ENCODE measurements at places on chromosomes 16 and 17. TPM values are rescaled to one million over a fixed set of nuclear protein-coding genes. Genes with fewer than 3 reads are reported as not detected.

The ASPHD1 gene
- total RNA-seq = 0.07 TPM

The CTRB2 gene
- not detected for total RNA-seq

The KRT15 gene
- total RNA-seq = 18.9 TPM

The ERAL1 gene
- 80.0 TPM for total RNA-seq

The NUDT16L1 gene
- 30.3 TPM for total RNA-seq

The NPIPA1 gene
- 5.9 TPM for total RNA-seq

The MYH8 gene
- not detected for total RNA-seq

The SLC6A2 gene
- total RNA-seq = not detected

The ASPA gene
- total RNA-seq = not detected

The ABCC6 gene
- total RNA-seq = not detected

The RGS9 gene
- 0.33 TPM for total RNA-seq

The CD300E gene
- total RNA-seq = not detected

The PRSS21 gene
- 1.2 TPM for total RNA-seq

The RPAIN gene
- total RNA-seq = 40.4 TPM

The UTS2R gene
- total RNA-seq = not detected

The CASKIN2 gene
- 32.8 TPM for total RNA-seq

The CDH11 gene
- 12.1 TPM for total RNA-seq

The G6PC1 gene
- total RNA-seq = not detected

The ABCA9 gene
- 0.64 TPM for total RNA-seq

The TMC7 gene
- total RNA-seq = 1.5 TPM

The SHISA6 gene
- total RNA-seq = not detected

The CACNG4 gene
- total RNA-seq = not detected

The ALOX12 gene
- total RNA-seq = not detected

The RFFL gene
- 14.9 TPM for total RNA-seq

The CES5A gene
- not detected for total RNA-seq

The PABPN1L gene
- total RNA-seq = not detected

The FAM117A gene
- total RNA-seq = 9.3 TPM

The CFAP119 gene
- total RNA-seq = 1.3 TPM

Data from mammary microvascular endothelial cell (primary cell).